ENCODE measurements at places on chromosomes 4 and X.

- DNase-seq = no peak
These were observed 230.4 kb downstream of the EDA2R start for GRCh38 chrX:66408507-66408906.

GRCh38 chrX:8946563-8946962 is 87.4 kb downstream of the FAM9B start:
- no peak for DNase-seq

DNA sequence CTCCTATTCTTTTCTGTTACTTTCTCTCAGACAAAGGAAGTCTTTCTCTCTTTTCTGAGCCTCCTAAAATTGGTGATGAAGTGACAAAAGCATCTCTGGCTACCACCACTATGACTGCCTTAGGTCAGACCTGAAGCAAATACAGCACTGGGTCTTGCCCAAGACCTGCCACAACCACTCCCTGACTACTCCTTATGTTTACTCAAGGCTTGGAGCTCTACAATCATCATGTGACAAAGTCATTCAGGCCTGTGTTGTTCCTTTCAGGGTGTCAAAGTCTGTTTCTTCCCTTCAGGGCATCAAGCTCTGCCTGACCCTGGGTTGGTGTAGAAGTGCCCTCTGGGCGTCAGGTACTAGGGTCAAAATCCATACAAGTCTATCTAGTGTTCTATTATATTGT is 419.2 kb upstream of the CT83 start:
- DNase-seq = no peak

DNA sequence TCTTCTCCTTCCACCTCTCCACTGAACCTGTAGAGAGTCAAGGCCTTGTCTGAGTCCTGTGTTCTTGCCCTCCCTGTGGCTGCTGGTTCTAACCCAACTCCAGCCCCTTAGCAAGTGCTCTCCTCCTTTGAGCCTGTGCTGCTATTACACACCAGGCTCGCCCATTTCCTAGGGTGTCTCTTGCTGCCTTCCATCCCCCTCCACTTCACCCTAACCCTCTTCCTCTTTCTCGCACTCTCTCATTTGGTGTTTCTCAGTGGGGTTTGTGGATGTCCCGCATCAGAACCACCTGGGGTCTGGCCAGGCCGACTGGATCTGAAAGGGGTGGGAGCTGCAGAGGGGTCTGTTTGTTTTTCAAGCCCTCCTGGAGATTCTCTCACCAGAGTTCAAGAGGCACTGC is 156.7 kb downstream of the SPRY1 start:
- DNase-seq = no peak

DNA sequence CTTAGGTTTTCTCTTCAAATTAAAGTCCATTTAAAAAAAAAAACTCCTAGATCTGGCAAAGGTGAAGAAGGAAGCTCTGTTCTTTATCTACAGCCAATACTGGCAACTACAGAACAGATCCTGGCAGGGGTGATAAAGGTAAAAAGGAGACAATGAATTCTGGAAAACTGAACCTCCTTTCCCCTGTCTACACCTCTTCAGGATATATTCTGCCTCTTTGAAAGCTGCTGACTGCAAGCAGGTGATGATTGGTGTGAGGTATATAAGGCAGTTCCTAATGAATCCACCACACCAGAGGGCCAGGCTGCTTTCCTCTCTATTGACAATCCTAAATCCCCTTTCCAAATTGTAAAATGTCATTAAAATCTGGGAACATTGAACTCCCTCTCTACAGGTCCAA is 370.1 kb downstream of the PPP3CA start:
- no peak for DNase-seq

- DNase-seq = no peak
These were observed 7.8 kb upstream of the PIGA start for GRCh38 chrX:15343075-15343476.

DNA sequence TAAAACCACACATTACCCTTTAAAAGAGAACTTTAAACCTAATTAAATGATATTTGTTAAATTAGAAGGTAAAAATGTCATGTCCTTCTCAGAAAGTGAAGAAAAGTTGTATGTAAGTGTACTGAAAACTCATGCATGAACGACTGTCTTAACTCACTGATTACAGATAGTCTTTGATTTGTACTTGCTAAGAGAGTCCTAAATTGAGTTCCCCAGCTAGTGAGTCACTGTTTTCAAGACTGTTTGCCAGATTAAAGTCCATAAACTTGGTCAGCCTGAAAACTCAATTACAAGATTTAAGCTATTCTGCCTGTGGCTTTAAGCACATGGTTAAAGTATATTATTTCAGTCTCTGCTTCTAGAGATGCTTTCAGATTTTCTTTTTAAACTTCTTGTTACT is 124.9 kb upstream of the ZCCHC13 start:
- DNase-seq = no peak

DNA sequence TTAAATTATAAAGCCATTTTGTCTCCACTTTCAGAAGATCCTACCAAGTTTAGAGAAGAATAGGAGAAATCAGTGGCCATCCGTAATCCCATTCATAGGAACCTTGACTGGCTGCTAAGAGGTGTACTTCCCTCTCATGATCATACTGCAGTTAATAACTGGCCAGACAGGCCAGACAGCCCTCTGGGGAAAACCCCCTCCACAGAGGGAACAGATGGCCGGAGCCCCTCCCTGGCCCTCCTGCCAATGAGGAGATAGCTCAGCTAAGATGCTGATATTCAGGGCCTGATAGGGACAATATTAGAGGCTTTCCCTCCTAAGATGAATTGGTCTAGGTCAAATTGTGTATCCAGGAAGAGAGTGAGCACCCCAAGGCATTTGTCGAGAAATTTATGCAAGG is 200.0 kb upstream of the MAOA start:
- DNase-seq = no peak
